ENCODE measurements at places on chromosomes 5 and 9. TPM values are rescaled to one million over a fixed set of nuclear protein-coding genes. Genes with fewer than 3 reads are reported as not detected.

DNA sequence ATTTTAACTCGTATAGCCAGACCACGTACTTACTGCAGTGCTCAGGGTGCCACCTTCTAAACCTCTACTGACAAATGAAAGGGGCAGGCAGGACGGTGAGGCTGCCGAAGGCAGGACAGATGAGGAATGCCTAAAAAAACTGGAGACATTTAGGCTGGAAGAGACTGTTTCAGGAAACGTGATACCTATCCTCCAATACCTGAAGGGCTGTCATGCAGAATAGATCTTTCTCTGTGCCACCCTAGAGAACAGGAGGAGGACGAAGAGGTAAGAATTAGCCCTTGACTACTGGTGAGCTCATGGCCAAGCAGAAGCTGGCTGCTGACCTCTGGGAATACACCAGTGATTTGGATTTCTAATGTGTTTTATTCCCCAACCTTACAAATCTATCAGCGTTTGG, 139.4 kb downstream of the EFNA5 start:
- no peak overlapping the region for H3K27ac ChIP-seq
- DNase-seq, result no peak
- no peaks in the 10 kb centered on the region for H3K4me1 ChIP-seq
- no peak overlapping the region for H3K4me3 ChIP-seq
- H3K36me3 ChIP-seq, result no peaks in the 10 kb centered on the region

GRCh38 chr9:130263601-130264413, 1.8 kb upstream of the HMCN2 start:
- DNase-seq, result no peak
- no peak overlapping the region for H3K4me3 ChIP-seq
- H3K27me3 ChIP-seq, result peaks cover 36% of the 10 kb centered on the region

Gene FCHO2
- 56.5 TPM for total RNA-seq

Gene SCGB3A2
- 0.67 TPM for total RNA-seq

Gene PCDHGA8
- 0.17 TPM for total RNA-seq

Gene ERBIN
- 69.3 TPM for total RNA-seq

Gene ALDOB
- total RNA-seq, result 33.1 TPM
